ENCODE measurements at places on chromosomes 13 and 19.
A peak's percentile ranks its signal among the peaks of the same experiment; 100 is the strongest.

DNA sequence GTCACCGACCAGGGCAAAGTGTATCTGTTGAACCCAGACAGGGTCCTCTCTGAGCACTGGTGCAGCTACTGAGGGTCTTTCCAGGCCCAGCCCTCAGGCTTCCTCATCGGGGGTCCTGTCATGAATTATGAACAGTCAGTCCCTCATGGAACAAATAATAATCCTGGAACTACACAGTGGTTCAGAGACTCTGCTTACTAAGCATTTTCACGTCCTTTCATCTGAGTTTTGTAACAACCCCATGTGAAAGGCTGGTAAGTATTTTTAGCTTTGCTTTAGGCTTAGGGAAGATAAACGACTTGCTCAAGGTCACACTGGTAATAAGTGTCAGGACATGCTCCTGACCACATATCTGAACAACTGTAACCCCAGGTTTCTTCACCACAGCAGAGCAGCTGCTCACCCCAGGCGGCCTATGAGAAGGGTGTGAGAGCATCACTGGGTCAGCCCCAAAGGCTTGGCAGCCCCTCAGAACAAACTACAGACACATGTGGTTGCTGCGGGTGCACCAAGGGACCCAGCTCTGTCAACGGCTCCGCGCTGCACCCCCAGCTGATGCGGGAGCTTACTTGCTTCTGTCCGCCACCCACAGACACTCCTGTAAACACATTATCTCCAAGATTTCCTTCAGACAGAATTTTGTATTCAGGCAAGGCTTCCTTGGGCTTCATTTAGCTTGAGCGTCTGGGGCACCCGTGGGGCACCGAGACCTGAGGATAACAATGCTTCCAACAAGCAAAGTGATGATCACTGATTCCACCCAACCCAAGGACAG is 19.4 kb upstream of the GSX1 start:
- DNase-seq = no peak

- no peak for DNase-seq
These were observed 106.2 kb upstream of the LSM14A start for GRCh38 chr19:34066007-34066643.

DNA sequence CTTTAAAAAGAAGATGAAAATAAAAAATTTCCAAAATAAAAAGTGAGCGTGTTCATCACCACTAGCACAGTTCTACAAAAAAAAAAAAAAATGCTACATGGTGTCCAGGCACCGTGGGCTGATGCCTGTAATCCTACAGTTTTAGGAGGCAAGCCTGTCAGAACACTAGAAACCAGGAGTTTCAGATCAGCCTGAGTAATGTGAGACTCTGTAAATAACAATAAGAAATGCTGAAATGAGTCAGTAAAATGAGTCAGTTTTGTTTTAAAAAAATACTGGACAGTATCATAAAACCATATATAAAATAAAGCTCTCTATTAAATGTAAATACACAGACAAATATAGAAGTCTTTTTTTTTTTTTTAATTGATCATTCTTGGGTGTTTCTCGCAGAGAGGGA is 30.0 kb downstream of the ZNF91 start:
- no peak for DNase-seq

DNA sequence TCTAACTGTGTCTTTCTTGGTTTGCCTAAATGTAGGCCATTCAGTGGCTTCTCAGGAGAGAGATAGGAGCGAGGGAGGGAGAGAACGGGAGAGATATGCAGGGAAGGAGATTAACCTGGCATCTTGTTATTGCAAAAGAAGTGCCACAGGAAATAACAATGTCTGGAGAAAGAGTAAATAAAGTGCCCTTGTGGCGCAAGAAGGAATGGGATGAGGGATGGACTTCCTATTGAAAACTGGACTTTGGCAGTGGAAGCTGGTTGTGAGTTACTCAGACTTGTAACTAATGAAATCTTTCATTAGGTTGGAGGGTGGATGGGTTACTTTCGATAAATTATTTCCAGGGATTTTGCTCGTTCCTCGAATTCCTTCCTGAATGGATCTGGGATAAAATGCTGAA is 136.1 kb downstream of the LACC1 start:
- DNase-seq = no peak

DNA sequence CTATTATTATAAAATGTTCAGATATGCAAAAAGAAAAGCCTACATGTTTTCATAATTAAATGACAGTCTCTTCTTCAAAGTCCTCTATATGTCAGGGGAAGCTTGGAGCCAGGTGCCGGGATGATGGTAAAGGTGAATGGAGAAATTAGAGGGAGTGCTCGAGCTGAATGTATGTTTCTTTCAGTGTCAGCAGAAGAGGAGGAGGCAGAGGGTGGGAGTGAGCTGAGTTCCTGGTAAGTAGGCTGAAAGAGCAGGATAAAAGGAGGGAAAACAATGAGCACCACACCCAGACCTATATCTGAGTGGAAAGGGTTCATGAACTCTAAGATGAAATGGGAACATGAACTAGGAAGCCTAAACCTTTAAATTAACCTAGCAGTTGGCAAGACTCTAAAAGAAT is 307.6 kb upstream of the NBEA start:
- no peak for DNase-seq

DNA sequence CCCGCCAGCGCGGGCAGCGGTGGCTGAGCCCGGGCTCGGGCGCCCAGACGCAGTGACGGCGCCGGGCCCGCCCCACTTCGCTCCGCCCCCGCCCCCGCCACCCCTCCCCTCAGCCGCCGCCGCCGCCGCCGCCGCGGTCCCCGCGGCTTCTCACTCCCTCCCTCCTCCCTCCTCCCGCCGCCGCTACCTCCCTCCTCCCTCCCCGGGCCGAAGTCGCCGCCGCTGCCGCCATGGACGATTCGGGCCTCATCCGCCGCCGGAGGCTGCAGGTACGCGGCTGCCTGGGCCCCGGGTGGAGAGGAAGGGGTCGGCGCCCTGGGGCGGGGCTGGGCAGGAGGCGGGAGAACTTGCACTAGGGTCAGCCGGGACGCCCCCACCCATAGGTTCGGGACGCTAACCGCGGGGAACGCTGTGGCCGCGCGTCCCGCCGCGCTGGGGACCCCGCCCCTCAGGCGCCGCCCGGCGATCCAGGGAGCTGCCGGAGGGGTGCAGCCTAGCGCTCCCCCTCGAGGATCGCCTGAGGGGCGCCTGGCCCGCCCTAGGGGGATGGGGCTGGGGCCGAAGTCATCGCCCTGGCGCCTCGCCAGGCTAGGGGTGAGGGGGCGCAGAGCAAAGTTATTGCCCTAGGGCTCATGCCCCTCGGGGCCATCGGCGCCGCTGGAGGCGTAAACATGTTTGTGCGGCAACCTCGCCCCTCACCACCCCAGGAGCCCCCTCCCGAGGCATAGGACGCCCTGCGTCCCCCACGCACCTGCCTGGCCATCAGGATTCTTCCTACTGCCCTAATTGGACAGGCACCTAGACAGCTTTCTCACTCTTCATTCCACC is 427 bp downstream of the RTBDN start:
- DNase-seq = no peak

DNA sequence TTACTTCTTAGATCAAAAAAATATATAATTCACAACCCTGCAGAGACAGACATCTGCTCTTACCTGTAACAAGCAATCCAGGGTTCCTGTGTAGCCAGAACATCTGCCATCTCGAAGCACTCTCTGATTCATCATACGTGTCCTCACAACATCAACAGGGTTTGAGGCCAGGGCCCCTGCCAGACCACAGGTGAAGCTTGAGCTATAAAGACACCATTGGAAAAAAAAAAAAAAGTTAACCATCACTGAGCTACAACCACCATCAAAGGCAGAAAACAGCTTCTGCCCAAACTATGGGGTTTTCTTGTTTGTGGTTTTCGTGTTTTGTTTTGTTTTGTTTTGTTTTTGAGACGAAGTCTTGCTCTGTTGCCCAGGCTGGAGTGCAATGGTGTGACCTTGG is 19.3 kb downstream of the SLC25A30 start:
- no peak for DNase-seq

- no peak for DNase-seq
These were observed 39.0 kb downstream of the C1QTNF9 start for GRCh38 chr13:24348385-24348784.

DNA sequence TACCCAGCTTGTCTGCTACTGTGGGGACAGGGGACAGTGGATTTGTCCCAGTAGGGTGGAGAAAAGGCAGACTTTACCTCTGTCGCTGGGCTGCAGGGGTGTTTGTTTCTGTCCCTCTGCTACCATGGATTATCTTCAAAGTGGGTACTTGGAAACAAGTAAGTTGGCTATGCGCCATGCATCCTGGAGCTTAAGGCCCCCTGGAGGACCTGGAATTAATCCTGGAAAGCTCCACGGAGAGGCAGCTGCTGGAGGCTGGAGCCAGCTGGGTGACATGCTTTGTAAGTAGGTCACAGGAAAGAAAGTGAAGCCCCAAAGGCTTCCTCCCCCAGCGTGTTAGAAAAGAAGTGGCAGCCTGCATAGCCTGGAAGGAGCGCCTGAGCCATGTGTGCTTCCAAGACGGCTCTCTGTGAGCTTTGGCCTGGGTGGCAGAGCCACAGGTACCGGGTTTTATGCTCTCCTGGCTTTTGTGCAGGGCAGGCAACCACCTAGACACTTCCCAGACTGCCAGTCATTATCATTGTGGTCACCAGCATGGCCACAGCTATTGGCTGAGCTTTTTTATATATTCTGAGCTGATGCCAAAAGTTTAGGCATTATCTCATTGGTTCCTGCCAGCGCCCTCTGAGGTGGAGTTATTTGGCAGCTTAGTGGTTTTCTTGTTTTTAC is 9.5 kb downstream of the B3GLCT start:
- DNase-seq = no peak

GRCh38 chr13:99391781-99392469 is 84.7 kb upstream of the GPR183 start:
- no peak for DNase-seq

DNA sequence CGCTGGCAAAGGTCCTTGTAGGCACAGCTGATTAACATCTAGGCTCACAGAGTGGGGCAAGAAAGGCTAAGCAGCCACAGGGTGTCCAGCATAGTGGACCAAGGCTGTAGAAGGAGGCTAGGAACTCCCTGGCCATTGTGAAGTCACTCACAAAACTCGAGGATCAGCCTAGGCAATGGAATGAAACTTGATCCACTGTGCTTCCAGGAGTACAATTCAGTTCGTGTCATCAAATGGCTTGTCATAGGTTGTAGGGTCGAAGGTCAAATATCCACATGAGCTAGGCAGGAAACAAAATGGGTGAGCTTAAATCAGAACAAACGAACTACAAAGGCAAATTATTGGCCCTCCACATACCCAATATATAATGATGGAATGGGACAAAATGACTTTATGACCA is 4.4 kb upstream of the FAM187B start:
- no peak for DNase-seq

- DNase-seq = no peak
These were observed 9.0 kb downstream of the ATP13A1 start for GRCh38 chr19:19654441-19654840.

GRCh38 chr19:737591-738093 is 13.3 kb upstream of the MISP start:
- peak; percentile 49 for DNase-seq

- DNase-seq = no peak
These were observed 146.7 kb upstream of the FNDC3A start for GRCh38 chr13:48828962-48829411.

GRCh38 chr19:4267101-4267900 is 11.8 kb upstream of the SHD start:
- peak; percentile 28 for DNase-seq

DNA sequence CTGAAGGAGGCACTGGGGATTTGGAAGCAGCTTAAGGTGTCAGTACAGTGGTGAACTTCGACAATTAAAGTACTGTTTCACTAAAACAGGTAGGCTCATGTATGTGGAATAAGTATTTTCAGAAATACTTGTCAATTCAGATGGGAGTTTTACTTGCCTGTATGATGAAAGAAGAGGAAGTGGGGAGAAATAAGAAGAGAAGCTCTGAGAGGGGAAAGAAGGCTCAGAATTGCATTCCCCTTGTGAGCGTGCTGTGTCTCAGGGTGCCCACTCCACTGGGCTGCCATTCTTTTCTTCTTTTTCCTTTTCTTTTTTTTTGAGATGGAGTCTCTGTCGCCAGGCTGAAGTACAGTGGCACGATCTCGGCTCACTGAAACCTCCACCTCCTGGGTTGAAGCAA is 38.6 kb upstream of the RNF17 start:
- DNase-seq = no peak

- DNase-seq = no peak
These were observed 14.1 kb upstream of the PCDH8 start for GRCh38 chr13:52862358-52863206.

- DNase-seq = no peak
These were observed 8.1 kb downstream of the CYP2A13 start for GRCh38 chr19:41096353-41096752.

- no peak for DNase-seq
These were observed 27.9 kb downstream of the DOT1L start for GRCh38 chr19:2191456-2192310.

DNA sequence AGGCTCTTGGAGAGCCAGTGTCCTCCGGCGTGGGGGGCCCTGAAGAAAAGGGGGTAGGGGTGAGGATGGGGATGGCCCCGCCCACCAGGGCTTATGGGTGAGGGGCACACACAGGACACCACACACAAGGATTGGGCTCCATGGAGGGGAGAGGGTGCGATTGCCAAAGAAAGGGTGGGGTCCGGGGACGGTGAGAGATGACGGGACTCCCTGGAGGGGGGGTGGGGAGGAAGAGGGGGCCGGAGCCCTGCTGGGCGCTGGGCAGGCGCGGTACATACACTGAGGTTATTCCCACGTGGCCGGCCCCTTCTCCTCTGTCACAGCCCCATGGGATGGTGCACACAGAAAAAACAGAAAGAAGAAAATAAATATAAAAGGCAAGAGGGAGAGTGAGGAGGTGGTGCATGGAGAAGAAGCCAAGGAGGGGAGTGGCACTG is 60.1 kb downstream of the IER2 start:
- DNase-seq = no peak

- DNase-seq = no peak
These were observed 17.9 kb upstream of the LYPD3 start for GRCh38 chr19:43483281-43483680.

DNA sequence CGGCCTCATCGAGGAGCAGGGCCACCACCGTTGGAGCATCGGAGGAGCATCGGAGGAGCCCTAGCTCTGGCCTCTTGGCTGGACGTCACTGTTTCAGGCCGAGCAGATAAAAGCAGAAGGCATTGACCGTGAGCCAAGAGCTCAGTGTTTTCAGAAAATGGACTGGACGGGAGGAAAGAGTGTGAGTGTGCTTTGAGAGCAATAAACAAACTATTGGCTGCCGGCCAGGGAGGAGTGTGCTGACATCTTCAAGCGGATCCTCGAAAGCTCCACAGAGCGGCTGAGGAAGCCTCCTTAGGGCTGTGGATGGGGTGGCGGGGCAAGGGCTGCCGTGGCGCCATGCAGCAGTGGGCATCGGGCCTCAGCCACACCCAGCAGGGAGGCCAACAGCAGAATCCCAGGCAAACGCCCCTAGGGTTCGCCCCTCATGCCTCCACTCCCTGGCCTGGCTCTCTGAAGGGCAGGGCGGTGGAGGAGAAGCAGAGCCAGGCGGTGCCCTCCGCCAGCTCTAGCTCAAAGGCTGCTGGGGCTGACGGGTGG is 41.8 kb downstream of the IRS2 start:
- DNase-seq = no peak

GRCh38 chr13:78139765-78140164 is 221.1 kb upstream of the EDNRB start:
- no peak for DNase-seq
